Thoracic aorta (tissue), 2 donors: ENCODE measurements at places on chromosomes 5 and 9. TPM values are rescaled to one million over a fixed set of nuclear protein-coding genes. Genes with fewer than 3 reads are reported as not detected.

GRCh38 chr9:36101916-36102741 is 34.4 kb upstream of the GLIPR2 start:
- no peaks in the 10 kb centered on the region for H3K27me3 ChIP-seq
- H3K36me3 ChIP-seq: no peaks in the 10 kb centered on the region
- DNase-seq: peak; percentile 11
- no peaks in the 10 kb centered on the region for H3K4me1 ChIP-seq
- no peak overlapping the region for H3K27ac ChIP-seq
- no peak overlapping the region for H3K4me3 ChIP-seq

DNA sequence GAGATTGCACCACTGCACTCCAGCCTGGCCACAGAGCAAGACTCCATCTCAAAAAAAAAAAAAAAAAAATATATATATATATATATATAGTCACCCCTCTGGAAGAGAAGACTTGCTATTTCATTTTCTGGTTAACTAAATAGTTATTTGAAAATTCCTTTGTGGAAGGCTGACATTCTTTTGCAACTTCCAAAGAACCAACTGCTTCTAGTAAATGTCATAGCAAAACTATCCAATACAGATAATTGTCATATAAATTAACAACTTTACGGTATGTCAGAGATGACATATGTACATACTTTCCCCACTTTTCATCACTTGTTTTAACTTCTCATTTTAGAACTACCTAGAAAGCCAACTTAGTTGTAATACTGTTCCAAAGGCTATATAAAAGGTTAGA is 50.9 kb downstream of the PRUNE2 start:
- H3K4me1 ChIP-seq: peaks cover 12% of the 10 kb centered on the region
- no peak for DNase-seq
- H3K36me3 ChIP-seq: peaks cover 6% of the 10 kb centered on the region
- no peak overlapping the region for H3K27ac ChIP-seq
- no peaks in the 10 kb centered on the region for H3K27me3 ChIP-seq

DNA sequence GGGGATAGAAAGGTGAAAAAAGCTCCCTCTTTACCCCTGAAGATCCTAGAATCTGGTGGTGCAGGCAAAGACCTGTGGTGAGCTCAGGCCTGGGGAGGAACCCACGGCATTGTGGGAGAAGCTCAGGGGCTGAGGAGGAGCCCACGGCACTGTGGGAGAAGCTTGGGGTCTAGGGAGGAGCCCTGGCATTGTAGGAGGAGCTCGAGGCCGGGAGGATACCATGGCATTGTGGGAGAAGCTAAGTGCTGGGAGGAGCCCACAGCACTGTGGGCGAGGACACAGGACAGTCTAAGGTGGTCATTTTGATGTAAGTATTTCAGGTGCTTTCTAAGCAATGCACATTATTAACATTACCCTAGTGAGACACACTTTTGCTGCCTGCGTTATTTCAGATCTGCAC is 179.7 kb downstream of the HSD17B3 start:
- DNase-seq: no peak
- H3K4me3 ChIP-seq: no peak overlapping the region
- H3K36me3 ChIP-seq: no peaks in the 10 kb centered on the region

IFT74 gene
- total RNA-seq: 41.4 TPM

ADAMTS2 gene
- total RNA-seq: 34.4 TPM

C5orf15 gene
- total RNA-seq: 39.5 TPM
